T-helper 1 cell treated with Interleukin-12 subunit alpha and Interleukin-12 subunit beta and Interleukin-4 antibody, amounts not matched to agents 30 ng/mL and 1 ng/mL, for 36 hours (primary cell): ENCODE measurements at places on chromosomes 11 and 22. TPM values are rescaled to one million over a fixed set of nuclear protein-coding genes. Genes with fewer than 3 reads are reported as not detected.

COPB1 gene
- total RNA-seq, result 104 and 111 TPM in 2 replicates

OVOL1 gene
- not detected in 2 replicates for total RNA-seq

TUB gene
- 0.05 and 0.07 TPM in 2 replicates for total RNA-seq

HOATZ gene
- not detected in 2 replicates for total RNA-seq

ISX gene
- total RNA-seq, result not detected in 2 replicates

KCNJ11 gene
- total RNA-seq, result 0.42 and 0.61 TPM in 2 replicates

FBLN1 gene
- not detected in 2 replicates for total RNA-seq

PGA5 gene
- not detected in 2 replicates for total RNA-seq

SMTNL1 gene
- not detected in 2 replicates for total RNA-seq

CDKN1C gene
- total RNA-seq, result 0.29 and 0.46 TPM in 2 replicates

OR52A1 gene
- not detected in 2 replicates for total RNA-seq

GAL3ST1 gene
- not detected in 2 replicates for total RNA-seq

TRIM29 gene
- not detected in 2 replicates for total RNA-seq

DERL3 gene
- total RNA-seq, result 9.0 and 10.8 TPM in 2 replicates

HMOX1 gene
- total RNA-seq, result 1.3 and 1.4 TPM in 2 replicates

MS4A3 gene
- not detected in 2 replicates for total RNA-seq

HORMAD2 gene
- 0.10 TPM in 1 of 2 replicates, not detected in the other for total RNA-seq

PYGM gene
- total RNA-seq, result 7.3 and 8.6 TPM in 2 replicates

KRTAP5-11 gene
- not detected in 2 replicates for total RNA-seq

MPPED2 gene
- not detected in 2 replicates for total RNA-seq

SLC15A3 gene
- 1.8 and 2.7 TPM in 2 replicates for total RNA-seq

KRTAP5-2 gene
- not detected in 2 replicates for total RNA-seq

C11orf97 gene
- total RNA-seq, result not detected in 2 replicates

SCO2 gene
- total RNA-seq, result 9.5 and 11.0 TPM in 2 replicates

CRYBB2 gene
- 0.27 TPM in 1 of 2 replicates, not detected in the other for total RNA-seq
